NCI-H187 treated with DMSO at 0.1 percent for 48 hours (cell line): ENCODE measurements at places on chromosomes 7 and 10.
A peak's percentile ranks its signal among the peaks of the same experiment; 100 is the strongest.

DNA sequence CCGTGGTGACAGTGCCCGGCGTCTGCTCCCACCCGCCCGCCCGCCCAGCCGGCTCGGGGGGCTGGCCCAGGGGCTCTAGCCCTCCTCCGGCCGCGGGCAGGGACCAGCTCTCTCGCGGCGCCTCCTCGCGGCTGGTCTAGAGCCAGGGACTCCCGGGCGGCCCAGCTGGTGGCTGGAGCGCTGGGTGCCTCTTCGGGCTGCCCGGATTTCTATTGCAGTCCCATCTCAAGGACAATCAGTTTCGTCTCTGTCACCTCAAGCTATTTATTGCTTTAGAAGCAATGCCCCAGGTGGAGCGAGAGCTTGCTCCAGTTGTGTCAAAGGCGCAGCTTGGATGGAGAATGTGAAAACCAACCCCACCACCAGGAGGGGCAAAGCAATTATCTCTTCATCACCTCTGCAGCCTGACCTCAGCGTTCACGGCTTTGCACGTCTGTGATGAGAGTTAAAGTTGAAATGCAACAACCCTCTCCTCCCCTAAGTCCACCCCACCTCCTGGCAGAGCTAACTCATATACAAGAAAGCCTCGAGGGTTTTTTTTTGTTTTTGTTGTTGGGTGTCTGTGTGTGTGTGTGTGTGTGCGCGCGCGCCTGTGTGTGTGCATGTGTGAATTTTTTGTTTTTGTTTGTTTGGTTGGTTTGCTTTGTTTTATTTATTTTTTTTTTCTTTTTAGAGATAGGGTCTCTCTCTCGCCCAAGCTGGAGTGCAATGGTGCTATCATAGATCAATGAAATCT is at the start of gene ITGA8:
ITGA8 (minus strand) TSS at position 24 of the 736 bp plus-strand sequence. CDS start 151 bp downstream, outside the sequence.
- DNase-seq, result no peak

DNA sequence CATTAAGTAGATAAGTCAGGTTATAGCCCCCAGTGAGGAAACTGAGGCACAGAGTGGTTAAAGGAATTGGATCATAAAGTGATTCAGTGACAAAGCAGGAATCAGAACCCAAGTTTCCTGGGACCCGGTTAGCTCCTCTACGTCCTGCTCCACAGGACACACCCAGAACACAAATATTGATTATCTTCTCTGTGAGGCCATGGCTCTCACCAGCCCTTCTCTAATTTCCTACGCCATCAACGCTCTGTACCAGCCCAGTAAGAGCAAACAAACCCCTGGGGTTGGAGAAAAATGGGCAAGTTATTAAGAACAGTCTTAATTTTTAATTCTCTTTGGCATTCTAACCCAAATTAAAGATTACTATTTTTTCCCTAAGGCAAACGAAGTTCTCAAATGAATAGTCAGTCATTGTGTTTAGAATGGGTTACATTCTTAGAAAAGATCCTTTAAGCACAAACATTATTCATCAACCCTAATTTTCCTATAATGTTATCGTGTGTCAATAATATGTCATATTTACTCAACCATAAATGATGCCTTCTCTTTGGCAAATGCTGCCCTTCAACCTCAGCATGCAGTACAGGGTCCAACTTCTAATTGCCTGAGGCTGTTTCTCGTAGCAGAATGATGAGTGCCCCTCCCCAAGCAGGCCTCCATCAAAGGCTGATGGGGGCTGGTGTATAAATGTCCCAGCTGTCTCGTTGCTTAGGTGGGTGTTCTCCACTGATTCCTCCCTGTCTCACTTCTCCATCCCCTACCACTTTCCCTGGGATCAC is 25.4 kb upstream of the TM9SF3 start:
- no peak for DNase-seq

GRCh38 chr7:152173372-152174070 is 148.0 kb downstream of the GALNT11 start:
- DNase-seq, result no peak

- no peak for DNase-seq
Measured at GRCh38 chr7:28957751-28958234, 337 bp downstream of the TRIL start.

- no peak for DNase-seq
Measured at GRCh38 chr10:119637631-119638030, 13.5 kb upstream of the BAG3 start.

GRCh38 chr7:132390705-132391104 is 185.6 kb downstream of the PLXNA4 start:
- no peak for DNase-seq

DNA sequence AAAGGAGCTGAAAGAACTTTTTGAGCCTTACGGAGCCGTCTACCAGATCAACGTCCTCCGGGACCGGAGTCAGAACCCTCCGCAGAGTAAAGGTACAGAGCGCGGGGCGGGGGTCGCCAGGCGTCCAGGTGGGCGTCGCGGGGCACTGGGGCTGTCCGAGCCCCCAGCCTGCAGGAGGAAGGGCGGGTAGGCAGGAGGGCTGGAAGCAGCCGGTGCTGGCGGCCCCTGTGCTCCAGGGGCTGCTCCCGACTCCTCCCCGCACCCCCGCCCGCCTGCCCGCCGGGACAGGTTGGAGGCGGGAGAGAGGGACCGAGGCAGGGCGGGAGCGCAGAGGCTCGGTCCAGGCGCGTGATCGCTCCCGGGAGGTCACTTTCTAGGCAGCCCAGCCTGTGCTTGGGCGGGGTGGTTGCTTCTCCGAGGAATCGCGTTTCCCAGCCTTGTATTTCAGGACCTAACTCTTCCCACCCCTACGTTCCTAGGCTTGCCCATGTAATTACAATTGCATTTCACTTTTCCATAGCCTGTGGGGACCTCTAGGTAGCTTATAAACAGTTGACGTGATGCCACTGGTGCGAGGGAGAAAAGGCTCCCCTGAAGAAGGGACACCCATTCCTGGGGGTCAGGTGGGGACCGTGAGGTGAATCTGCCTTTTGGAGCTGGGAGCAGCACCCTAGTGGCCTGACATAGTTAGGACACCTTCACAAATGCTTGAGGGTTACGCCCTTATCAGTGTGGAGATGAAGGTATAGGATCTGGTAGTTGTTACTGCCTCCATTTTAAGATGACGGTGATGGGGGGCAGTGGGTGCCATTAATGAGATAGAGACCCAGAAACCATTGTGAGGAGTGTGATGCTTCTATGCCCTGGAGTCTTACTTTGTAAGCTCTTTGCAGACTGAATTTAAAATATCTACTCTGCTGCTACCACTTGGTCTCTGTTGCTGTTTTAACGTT is 148.2 kb downstream of the CELF2 start:
- no peak for DNase-seq

DNA sequence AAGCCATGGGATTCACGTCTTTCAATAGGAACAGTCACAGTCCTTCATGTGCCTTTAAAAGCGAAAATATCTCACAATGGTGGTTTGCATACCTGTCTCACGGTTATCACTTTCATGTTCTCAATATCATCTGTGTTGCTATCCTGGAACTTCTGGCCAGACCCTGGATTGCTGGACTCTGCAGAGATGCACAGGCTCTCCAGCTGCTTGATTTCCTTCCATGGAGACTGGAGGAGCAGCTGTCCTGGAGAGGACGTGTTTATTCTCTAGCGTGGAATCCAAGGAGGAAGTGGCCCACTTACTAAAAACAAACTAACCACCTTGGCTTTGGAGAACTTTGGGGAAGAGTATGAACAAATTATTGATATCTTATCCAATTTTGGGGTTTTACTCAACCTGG is 16.5 kb downstream of the BTBD16 start:
- no peak for DNase-seq

- no peak for DNase-seq
Measured at GRCh38 chr7:8092140-8092539, 123.5 kb downstream of the GLCCI1 start.

GRCh38 chr10:30625080-30625479 is 4.5 kb downstream of the LYZL2 start:
- no peak for DNase-seq

- no peak for DNase-seq
Measured at GRCh38 chr7:106125417-106125816, 13.3 kb upstream of the SYPL1 start.

DNA sequence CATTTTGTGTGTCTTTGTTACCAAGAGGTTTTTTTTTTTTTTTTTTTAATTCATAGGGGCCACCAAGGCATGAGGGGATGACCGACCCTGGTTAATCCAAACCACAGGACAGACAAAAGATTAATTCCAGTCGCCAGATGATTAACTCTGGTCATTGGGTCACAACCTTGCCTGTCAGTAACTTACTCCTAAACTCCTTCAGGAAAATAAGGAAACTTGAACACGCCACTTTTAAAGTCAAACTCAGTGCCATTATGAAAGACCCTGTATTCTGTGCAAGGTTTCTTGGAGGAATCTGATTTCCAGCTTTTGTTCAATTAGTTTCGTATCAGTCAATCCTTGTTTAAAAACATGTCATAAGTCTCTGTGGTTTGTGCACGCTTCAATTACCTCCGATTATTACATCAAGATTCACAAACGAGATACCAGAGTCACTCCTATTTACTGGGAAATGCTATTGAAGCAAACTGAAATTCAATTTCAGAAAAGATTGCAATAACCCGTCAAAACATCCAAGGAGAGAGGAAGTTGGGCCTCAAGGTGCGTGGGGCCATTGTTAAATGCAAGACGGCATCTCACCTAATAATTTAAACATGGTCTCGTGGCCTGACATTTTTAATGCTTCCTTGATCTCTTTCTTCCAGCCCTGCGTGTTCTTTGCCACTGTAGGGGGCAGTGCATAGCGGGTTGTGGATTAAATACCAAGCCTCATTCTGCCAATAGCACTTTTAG is 44.0 kb downstream of the NRP1 start:
- no peak for DNase-seq

- peak; percentile 24 for DNase-seq
Measured at GRCh38 chr7:26375726-26376174, 84.1 kb downstream of the SNX10 start.

GRCh38 chr7:132116369-132116768 is 459.9 kb downstream of the PLXNA4 start:
- no peak for DNase-seq

DNA sequence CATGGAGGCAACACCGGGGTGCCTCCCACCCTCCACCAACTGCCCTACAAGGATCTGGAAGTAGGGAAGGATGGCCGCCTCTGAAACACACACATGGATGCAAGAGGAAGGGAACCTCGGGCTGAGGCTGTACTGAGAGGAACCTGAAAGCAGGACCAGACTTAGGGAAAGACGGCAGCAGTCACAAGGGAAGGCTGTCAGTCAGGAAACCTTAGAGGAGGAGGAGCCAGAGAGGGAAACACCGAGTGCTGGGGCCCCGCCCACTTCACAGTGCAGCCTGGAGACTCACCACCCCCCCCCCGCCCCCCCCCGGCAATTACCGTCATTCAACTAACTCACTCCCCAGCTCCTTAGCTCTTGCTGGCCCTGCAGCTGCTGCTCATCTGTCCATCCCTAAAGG is 2.5 kb downstream of the CYREN start:
- DNase-seq, result no peak

DNA sequence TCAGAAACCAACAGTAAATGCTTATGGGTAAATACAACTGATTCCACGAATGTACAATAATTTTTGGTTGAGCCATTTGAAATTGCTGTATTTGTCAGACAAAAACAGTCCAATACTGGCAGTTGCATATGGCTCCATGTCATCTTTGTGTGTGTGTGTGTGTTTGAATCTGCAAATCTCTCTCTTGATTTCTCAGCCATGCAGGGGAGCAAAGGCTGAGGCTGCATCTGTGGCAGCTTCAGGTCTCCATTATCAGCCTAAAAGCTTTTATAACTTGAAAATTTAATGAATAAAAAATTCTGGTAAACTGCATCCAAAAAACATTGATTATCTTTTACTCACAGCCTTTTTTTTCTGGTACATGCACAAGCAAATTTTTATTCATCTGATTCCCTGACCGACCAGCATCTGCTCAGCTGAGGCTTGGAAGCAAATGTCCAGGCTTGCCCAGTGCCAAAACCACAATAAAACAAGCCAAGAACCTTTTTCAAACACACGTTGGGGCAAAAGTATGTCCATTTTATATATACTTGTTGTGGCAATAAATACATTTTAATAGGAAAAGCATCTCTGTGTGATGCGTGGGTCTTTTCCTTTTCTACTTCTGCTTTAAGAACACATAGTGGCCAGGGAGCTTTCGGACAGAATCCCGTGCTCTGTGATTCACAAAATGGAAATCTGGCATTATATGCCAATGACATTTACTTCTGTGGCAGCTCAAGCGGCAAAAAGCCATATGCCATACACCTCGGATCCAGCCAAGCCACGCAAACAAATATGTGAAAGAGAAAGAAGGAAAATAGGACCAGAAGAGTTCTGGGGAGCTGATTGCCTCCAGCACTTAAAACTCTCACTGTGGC is 275.6 kb upstream of the AOAH start:
- no peak for DNase-seq

- DNase-seq, result no peak
Measured at GRCh38 chr7:111408724-111409123, 153.6 kb downstream of the IMMP2L start.

DNA sequence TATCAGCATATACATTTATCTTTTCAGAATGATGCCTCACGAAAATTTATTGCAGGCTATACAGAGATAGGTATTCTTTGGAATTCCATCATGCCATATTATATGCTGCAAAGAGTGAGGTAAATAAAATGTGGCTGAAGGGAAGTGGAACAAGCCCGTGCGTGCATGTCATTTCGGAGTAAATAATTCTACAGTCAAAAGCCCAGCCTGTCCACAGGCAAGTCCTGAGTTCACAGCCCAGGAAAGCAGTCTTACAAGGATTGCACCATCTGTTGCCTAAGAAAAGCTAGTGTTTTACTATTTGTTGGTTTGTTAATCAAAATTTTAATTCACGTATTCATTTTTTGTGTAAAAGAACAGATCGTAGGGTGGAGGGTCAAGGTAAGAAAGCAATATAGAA is 292.4 kb upstream of the AKR1E2 start:
- no peak for DNase-seq

GRCh38 chr7:109763611-109764010 is 1193.9 kb downstream of the DNAJB9 start:
- DNase-seq, result no peak

DNA sequence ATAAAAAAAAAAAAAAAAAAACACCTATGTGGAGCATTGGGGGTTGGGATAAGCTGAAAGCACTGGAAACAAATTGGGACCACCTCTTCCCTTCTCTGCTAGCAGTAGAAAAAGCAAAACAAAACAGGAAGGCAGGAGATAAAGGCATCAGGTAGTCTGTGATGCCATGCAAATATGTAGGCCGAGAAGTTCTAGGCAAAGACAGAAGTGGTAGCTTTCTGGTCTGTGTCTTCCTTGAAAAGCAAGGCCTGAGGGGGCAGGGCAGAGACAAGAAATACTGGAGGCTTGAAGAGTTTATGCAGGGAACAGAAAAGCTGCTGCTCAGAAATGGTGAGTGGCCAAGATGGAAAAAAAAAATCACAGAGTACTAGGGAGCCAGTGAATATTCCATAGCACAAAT is 111.1 kb downstream of the ELMO1 start:
- DNase-seq, result no peak

GRCh38 chr10:93816123-93816747 is 58.5 kb downstream of the LGI1 start:
- DNase-seq, result no peak

- DNase-seq, result no peak
Measured at GRCh38 chr10:124561206-124561605, 99.6 kb downstream of the LHPP start.
